Dermis microvascular lymphatic vessel endothelial cell (primary cell): ENCODE measurements at places on chromosomes 11 and 22. TPM values are rescaled to one million over a fixed set of nuclear protein-coding genes. Genes with fewer than 3 reads are reported as not detected.

GLYATL2 gene
- total RNA-seq: under 0.01 and 0.13 TPM in 2 replicates

RPS13 gene
- total RNA-seq: 869 and 1,110 TPM in 2 replicates

CRYBB3 gene
- not detected in 2 replicates for total RNA-seq

PITPNB gene
- total RNA-seq: 19.6 and 28.8 TPM in 2 replicates

MS4A6E gene
- not detected in 2 replicates for total RNA-seq

MRGPRX3 gene
- under 0.01 and 0.51 TPM in 2 replicates for total RNA-seq

BTBD18 gene
- not detected in 2 replicates for total RNA-seq

OR52A1 gene
- total RNA-seq: not detected in 2 replicates

OR4A16 gene
- not detected in 2 replicates for total RNA-seq

- DNase-seq: no peak
Observed at GRCh38 chr11:120739780-120740179, 228.2 kb downstream of the GRIK4 start.

GRCh38 chr22:36194971-36195370 is 6.6 kb downstream of the APOL4 start:
- DNase-seq: peak; percentile 11

- no peak for DNase-seq
Observed at GRCh38 chr11:80173371-80174136, 732.7 kb upstream of the TENM4 start.

DNA sequence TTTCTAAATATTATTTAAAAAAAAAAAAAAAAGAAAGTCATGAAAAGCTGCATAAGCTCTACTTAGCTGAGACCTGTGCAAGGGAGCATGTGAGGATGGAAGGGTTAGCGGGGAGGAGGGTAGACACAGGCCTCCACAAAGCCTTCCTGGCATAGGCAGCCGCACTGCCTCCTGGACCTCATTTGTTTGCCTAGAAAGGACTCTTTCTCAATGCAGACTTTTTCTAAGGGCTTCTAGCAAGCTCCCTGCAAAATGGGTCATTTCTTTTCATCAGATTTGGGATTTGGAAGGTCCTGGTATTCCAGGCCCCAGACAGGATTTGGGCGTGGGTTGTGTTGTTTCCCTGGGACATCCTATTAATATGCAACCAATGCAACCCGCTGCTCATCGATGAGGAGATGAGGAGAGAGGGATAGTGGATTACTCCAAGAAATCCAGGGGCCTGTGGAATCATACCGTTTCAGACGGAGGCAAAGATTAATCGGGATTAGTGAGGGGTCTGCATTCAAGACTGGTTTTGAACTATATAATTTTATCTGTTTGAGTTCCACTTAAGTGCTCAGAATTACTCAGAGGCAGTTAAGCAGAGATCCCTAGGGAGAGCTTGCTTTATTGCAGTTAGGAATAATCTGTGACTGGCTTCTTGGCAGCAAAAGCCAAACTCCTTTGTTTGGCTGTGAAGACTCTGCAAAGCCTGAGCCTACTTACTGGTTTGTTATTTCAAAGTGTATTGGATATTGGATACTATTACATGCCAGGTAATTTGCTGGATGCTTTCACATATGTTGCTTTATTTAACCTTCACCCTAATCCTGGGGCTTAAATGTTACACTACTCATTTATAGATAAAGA is 106.9 kb upstream of the NAV2 start:
- DNase-seq: no peak

- no peak for DNase-seq
Observed at GRCh38 chr22:20032407-20032991, 11.6 kb downstream of the TANGO2 start.

GRCh38 chr11:1561955-1562354 is 10.1 kb downstream of the DUSP8 start:
- DNase-seq: no peak

- DNase-seq: no peak
Observed at GRCh38 chr11:31820438-31820818, 9.3 kb upstream of the PAX6 start.

- no peak for DNase-seq
Observed at GRCh38 chr22:45426387-45426786, 12.9 kb downstream of the RIBC2 start.

- DNase-seq: no peak
Observed at GRCh38 chr22:42336527-42337227, 66.2 kb upstream of the TCF20 start.

DNA sequence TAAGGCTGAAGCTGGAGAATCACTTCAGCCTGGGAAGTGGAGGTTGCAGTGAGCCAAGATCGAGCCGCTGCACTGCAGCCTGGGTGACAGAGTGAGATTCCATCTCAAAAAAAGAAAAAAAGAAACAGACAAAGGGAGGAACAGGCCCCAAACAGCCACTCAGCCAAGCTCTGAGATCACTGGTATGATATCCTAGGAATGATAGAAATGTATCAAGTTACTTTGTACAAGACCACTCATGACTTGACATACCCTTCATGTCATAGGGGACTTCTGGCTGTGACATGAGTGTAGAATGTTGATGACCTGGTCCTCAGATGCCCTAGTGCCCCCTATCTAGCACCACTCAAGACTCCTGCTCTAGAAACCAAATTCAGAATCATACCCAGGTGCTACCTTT is 216.5 kb downstream of the NAV2 start:
- no peak for DNase-seq

GRCh38 chr22:47686594-47687345 is 924.3 kb downstream of the TBC1D22A start:
- no peak for DNase-seq

DNA sequence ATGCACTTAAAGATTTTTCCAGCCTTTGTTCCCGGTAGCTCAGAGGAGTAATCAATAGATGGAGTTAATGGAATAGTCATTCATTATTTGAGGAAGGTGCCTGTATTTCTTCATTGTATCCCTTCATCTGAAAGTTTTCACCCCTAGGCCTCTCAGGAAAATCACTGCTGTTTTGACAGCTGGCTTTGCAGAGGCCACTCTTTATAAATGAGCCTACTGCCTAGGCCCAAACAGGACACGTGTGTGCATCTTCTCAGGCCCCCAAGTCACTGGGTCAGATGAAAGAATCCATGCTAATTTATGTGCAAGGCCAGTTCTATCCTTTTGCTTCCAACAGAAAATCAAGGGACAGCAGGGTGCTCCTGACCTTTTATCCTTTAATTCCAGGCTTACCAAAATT is 76.8 kb downstream of the MPPED2 start:
- no peak for DNase-seq

- DNase-seq: no peak
Observed at GRCh38 chr11:132743601-132744000, 788.7 kb downstream of the OPCML start.

DNA sequence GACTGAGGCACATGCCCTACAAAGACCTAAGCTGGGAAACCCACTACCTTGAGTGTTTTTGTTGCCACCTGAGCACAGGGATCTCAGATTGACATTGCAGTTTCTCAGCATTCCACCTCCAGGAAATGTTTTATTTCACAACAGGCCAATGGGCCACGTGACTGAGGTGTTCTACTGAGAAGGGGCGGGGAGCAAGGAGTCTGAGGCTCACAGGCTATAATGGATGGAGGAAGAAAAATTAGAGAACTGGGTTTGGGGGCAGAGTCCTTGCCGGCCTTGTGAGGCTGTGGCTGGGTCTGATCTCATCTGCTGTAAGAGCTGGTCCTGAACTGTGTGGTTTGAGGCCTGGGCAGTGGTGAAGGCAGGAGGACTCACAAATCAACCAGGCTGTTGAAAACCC is 40.7 kb downstream of the ZNF202 start:
- no peak for DNase-seq

DNA sequence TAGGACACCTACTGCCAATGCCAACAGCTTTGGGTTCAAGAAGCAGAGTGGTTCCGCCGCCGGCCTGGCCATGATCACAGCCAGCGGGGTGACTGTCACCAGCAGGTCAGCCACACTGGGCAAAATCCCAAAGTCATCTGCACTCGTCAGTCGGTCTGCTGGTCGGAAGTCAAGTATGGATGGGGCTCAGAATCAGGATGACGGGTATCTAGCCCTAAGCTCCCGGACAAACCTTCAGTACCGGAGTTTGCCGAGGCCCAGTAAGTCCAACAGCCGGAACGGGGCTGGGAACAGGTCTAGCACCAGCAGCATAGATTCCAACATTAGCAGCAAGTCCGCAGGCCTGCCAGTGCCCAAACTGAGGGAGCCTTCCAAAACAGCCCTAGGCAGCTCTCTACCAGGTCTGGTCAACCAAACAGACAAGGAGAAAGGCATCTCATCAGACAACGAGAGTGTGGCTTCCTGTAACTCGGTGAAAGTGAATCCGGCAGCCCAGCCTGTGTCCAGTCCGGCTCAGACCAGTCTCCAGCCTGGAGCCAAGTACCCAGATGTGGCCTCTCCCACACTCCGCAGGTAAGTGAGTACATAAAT is 115.1 kb downstream of the DBX1 start:
- DNase-seq: no peak

GRCh38 chr11:121536126-121536525 is 83.4 kb upstream of the SORL1-AS1 start:
- no peak for DNase-seq

GRCh38 chr22:48972979-48973693 is 854.5 kb downstream of the BRD1 start:
- no peak for DNase-seq

GRCh38 chr11:117143390-117143789 is 697 bp upstream of the PAFAH1B2 start:
- peak; percentile 42 for DNase-seq

DNA sequence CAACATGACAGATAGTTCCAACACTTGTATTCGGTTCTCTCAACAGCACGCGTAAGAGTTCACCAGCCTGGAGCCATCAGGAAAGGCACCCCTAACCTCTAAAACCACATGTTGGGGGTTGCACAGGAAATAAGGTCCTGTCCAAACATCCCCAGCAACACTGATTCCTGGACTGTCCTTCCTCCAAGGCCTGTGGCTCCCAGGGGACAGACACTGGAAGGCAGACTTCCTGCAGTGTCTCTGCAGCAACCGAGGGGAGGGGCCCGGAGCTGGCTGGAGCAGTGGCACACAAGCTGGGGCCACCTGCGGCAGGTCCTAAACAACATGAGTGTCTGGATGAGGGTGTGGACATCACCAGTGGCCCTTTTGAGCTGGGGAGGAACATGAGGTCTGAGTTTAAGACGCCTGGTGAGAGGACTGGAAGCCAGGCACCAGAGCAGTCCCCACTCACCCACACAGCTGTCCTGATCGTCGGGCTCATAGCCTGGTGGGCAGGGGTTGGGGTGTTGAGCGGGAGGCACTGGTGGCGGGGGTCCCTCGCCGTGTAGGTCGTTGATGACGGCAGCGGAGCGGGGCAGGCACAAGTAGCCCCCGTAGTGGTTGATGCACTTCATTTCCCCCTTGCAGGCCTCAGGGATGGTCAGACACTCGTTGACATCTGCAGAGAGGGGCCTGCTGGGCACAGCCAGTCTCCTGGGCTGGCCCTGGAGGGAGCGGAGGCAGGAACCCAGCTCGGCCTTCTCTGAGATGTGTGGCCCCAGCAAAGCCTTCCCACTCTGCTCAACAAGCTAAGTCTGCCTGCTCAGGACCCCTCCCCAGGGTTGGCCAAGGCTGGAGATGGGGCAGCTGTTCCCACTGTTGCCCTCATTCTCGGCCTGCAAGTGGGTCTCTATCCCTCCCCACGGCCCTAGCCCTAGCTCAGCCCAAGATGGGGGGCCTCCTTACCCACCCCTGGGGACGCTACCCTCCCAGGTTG is 1.6 kb downstream of the EFEMP2 start:
- DNase-seq: no peak

DNA sequence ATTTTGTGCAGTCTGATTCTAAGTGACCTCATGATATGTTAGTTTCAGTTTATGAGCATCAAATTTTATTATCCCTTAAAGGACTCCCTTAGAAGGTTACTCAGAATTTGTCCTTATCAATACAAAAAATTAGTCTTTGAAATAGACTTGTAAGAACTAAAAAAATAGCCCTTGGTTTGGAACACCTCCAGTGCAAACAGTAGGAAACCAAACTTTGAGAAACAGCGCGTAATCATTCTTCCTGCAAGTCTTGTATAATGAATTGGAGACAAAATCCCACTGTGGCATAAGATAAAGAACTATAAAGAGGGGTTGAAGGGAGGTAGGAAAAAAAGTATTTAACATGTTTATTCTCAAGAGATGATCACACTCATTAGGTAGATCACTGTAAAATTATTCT is 10.8 kb upstream of the MSANTD4 start:
- DNase-seq: peak; percentile 29

GRCh38 chr11:104895634-104896033 is 2.6 kb downstream of the CASP12 start:
- no peak for DNase-seq
